Omental fat pad (tissue), 4 donors: ENCODE measurements at places on chromosomes 1 and 21.
A peak's percentile ranks its signal among the peaks of the same experiment; 100 is the strongest.

- DNase-seq = no peak
Measured at GRCh38 chr1:25889470-25889869, 14.0 kb upstream of the PAQR7 start.

- DNase-seq = no peak
Measured at GRCh38 chr1:79259390-79260336, 253.1 kb upstream of the ADGRL4 start.

GRCh38 chr1:169694304-169695075 is 16.9 kb downstream of the SELL start:
- DNase-seq = no peak

DNA sequence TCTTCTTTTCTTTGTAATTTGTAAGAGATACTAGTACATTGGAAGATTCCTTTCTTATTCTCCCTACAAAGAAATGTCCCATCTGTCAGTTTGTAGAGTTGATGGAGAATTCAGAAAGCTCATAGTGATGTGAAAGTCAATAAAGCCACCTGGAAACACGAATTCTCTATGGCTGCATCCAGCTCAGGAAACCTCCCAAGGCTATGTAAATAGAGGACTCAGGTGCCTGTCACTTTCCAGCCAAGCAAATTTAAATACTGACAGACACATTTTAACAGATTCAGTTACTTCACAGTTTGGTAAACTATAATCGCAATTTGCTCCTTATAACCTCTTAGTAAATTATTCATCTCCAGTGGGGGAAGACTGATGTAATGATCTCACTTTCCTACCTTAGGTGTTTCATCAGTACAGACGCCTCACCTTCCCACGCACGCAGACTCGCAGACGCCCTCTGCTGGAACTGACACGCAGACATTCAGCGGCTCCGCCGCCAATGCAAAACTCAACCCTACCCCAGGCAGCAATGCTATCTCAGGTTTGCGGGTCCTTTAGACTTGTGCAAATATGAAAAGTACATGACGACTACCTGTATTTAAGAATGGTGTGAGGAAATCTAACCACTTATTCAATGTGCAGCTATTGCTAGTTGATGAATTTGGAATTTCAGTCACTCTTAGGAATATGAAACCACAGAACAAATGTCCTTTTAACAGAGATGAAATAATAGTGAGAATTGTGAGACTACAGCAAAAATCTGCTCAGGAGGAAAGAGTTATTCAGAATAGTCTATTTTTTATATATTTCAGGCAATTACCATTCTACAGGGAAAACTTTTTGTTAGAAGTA is 60.6 kb downstream of the PTPRC start:
- DNase-seq = no peak

DNA sequence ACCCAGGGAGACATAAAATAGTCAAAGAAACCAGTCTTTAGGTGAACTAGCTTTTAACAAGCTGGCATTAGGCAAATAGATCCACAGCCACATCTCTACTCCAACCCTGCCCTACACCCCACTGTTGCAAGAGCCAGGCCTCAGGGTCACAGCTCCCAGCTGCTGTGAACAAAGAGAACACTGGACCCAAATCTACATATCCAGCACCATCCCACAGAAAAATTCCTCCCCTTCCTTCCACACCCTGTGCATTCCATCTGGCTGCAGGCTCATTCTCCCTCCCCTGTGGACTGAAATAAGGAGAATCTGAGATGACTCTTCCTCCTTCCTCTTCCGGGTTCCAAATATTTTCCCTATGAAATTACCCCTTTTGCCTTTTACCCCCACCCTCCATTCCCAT is 23.2 kb downstream of the DLGAP3 start:
- no peak for DNase-seq

GRCh38 chr1:171730052-171730451 is 11.8 kb downstream of the VAMP4 start:
- no peak for DNase-seq

DNA sequence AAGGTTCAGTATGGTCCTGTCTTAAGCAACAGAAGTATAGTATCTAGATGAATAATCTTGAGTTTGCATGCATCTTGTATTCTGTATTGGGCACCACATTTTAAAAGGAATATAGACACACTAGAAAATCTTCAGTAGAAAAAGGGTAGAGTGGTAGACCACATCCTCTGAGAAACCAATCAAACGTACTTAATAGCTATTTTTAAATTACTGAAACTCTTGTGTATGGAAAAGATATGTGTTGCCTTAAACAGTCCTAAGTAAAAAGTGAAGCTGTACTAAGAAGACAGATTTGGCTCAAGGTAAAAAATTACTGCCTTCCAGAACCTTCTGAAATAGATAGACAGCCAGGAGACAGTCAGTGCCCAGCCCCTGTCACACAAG is 3.1 kb downstream of the CTXND2 start:
- no peak for DNase-seq

DNA sequence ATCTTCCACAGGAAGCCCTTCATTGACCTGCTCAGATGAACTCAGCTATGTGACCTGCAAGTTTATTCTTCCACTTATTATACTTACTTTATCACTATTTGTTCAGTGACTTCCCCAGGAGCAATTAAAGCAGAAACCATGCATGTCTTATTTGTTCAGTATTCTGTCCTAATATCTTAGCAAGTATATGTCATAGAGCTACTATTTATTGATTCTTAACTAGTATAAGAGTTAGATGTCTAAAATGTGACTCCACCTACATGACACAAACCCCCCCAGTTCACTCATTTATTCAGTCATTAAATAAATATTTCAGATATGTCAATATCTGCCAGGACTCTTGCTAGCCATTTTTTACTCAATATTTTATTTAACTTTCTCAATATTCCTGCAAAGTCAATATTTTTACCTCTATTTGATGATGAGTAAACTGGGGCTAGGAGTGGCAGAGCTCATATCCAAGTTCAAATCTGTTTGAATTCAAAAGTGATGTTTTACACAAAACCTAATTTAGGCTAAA is 469.0 kb upstream of the USP24 start:
- no peak for DNase-seq

GRCh38 chr1:45355683-45356082 is 15.4 kb upstream of the MUTYH start:
- DNase-seq = no peak

GRCh38 chr1:1291548-1292441 is 11.6 kb downstream of the SCNN1D start:
- DNase-seq = no peak

DNA sequence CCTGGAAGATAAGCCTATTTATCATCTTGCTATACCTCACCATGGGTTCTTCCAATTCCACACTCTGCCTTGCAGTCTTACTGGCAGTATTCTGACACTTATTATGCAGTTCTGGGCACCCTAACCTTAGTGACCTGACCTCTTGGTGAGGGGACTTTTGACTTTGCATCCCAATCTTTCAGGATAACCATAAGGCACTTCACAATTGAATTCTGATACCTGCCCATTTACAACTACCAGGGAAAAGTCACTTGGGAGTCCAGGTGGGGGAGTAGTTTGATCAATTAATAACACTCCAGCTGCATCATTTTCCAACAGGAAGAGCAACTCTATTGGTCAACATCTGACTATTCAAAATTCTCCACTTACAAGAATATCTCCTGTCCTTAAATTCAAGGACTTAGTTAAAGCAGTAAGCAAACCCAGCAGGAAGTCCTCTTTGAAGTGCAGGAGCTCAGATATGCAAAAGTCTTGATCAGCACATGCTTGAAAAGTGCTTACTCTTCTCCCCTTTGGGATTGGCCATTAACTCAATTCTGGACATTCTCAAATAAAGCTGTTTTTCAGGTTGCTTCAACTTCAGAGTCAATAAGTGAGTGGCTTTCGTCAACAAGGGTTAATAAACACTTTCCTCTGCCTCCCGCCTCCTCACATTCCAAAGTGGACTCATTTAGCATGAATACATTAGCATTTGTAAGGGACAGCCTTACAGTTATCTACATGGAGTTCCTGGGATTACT is 177.4 kb upstream of the NRIP1 start:
- DNase-seq = no peak

DNA sequence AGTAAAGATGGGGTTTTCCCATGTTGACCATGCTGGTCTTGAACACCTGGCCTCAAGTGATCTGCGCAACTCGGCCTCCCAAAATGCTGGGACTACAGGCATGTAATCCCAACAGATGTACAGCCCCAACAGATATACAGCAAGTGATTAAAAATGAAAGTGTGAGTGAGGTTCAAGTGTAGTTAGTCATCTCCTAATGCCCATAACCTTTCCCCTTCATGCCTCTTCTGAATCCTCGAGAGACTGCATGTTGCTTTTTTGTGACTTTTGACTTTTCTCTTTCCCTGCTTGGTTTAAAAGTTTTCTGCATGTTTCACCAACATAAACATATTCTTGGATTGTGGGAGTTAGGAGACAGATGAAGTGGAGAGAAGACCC is 31.2 kb downstream of the KCNK2 start:
- no peak for DNase-seq

GRCh38 chr1:159974350-159974965 is 20.4 kb upstream of the SLAMF9 start:
- no peak for DNase-seq

- DNase-seq = no peak
Measured at GRCh38 chr1:185404907-185405568, 88.0 kb upstream of the IVNS1ABP start.

DNA sequence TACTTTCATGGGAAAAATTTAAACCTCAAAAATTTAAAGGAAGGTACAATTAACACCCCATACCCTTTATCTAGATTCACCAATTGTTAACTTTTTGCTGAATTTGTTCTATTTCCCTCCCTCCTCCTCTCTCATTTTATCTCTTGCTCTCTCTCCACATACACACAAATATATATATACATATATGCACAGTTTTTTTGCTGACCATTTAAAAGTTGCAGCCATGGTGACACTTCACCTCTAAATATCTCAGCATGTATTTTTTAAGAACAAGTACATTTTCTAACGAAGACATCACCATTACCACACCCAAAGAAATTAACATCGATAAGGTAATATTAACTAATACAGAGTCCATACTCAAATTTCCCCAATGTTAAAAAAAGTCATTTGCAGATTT is 33.9 kb downstream of the LRIG2 start:
- DNase-seq = no peak

GRCh38 chr1:109133815-109134214 is 19.9 kb downstream of the ELAPOR1 start:
- DNase-seq = no peak

- no peak for DNase-seq
Measured at GRCh38 chr1:25195835-25196234, 36.5 kb downstream of the SYF2 start.

- DNase-seq = no peak
Measured at GRCh38 chr1:97138515-97139032, 417.0 kb downstream of the PTBP2 start.

GRCh38 chr1:77899647-77900320 is 11.4 kb downstream of the NEXN start:
- DNase-seq = no peak

GRCh38 chr1:184813528-184814089 is 59.0 kb upstream of the EDEM3 start:
- no peak for DNase-seq

DNA sequence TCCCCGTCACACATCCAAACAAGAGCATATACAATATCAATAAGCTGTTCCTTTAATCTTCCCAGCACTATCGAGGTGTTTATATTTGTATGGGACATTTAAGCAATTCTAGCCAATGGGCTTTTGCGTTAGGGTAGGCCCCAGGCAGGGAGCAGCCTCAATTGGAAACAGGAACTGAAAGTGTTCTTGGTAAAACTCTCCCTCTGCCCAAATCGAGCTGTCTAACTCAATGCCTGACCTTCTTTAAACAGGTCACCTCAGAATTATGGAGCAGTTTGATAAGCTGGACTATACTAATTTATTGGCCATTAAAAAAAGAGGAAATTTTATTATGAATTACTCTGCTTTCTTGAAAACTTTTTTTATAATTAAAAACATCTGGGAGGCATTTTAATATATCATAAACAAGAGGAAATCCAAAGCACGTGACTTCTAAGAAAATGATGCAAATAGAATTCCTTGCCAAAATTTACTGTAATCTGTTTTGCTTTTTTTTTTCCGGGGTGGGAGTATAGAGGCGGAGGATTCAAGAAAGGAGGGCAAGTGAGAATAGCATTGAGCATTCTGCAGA is 498.1 kb downstream of the LMO4 start:
- no peak for DNase-seq

DNA sequence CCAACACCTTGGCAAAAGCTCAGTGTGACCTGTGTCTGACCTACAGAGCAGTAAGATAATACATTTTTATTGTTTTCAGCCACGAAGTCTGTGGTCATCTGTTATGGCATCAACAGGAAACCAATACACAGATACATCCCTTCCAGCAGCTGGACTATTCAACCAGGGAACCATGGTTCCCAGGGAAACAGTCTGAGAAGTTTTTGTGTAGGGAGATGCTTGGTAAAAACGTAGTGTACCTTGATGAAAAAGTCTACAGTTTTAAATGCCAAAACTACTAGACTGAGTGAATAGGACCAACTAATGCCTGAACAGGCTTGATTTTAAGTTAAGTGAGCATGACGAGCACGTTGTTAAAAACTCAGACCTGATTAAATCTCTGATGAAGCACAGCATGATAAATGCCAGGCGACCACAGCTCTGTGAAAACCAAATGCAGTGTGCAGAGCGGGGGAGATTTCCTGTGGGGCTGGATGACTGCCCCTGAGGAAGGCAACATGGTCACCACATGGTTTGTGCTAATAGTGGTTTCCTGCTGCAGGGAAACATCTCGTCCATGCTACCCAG is 228.9 kb downstream of the TNR start:
- no peak for DNase-seq

- DNase-seq = no peak
Measured at GRCh38 chr21:35614396-35614921, 445.9 kb downstream of the SETD4 start.

DNA sequence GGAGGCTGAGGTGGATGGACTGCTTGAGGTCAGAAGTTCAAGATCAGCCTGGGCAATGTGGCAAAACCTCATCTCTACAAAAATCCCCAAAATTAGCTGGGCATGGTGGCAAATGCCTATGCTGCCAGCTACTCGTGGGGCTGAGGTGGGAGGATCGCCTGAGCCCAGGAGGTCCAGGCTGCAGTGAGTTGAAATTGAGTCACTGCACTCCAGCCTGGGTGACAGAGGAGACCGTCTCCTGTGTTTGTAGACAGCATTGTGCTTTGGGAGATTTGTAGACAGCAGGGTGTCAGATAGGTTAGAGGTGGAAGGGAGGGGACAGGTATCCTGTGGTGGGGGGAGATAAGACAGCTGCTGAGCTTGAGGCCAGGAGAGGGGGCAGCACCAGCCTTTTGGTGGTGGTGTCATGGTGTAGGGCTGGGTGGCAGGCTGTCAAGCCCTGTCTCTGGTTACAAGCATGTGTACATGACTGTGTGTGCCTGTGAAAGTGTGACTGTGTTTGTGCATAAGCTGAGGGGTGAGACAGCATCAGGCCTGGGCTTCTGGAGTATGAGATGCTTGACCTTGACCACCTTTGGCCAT is 15.2 kb downstream of the PPFIA4 start:
- DNase-seq = peak; percentile 17

GRCh38 chr1:14539953-14540563 is 58.4 kb upstream of the KAZN start:
- DNase-seq = no peak

- no peak for DNase-seq
Measured at GRCh38 chr1:187411118-187411517, 582.4 kb downstream of the PLA2G4A start.

GRCh38 chr1:155051777-155052398 is 772 bp downstream of the ADAM15 start:
- DNase-seq = no peak

- no peak for DNase-seq
Measured at GRCh38 chr1:180028864-180029263, 74.3 kb downstream of the CEP350 start.
